Left colon (tissue), 2 donors: ENCODE measurements at places on chromosomes 2 and 18. TPM values are rescaled to one million over a fixed set of nuclear protein-coding genes. Genes with fewer than 3 reads are reported as not detected.
A peak's percentile ranks its signal among the peaks of the same experiment; 100 is the strongest.

- no peak for DNase-seq
These were observed 163.9 kb downstream of the LDLRAD4 start for GRCh38 chr18:13382366-13382953.

DNA sequence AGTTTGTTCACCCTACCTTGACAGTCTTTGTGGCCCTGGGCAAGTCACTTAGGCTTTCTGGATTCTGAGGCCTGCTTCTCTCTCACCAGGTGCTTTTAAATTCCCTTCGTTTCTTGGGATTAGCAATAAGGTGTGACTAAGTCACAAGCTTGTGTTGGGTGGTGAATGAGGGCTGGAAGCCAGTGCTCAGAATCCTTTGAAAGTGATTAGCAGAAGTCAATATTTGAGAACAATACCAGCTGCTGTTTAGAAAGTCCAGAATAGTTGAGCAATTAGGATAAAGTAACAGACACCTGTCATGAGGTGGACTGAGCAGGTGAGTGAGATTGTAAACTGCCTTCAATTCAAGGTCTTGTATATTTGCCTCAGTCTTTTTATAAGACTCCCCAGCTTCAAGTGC, 19.3 kb upstream of the MGAT5 start:
- DNase-seq = no peak

TMEM163 gene
- not detected for total RNA-seq

GRCh38 chr2:9807555-9808305, 35.5 kb upstream of the TAF1B start:
- DNase-seq = peak; percentile 16

SPEG gene
- 29.4 TPM for total RNA-seq

- no peak for DNase-seq
These were observed 549 bp upstream of the PSMD14 start for GRCh38 chr2:161307676-161308075.

- no peak for DNase-seq
These were observed 4.6 kb downstream of the SLC35F6 start for GRCh38 chr2:26768759-26769088.
